Ovary (tissue), 10 donors: ENCODE measurements at places on chromosomes 12 and 14. TPM values are rescaled to one million over a fixed set of nuclear protein-coding genes. Genes with fewer than 3 reads are reported as not detected.

DNA sequence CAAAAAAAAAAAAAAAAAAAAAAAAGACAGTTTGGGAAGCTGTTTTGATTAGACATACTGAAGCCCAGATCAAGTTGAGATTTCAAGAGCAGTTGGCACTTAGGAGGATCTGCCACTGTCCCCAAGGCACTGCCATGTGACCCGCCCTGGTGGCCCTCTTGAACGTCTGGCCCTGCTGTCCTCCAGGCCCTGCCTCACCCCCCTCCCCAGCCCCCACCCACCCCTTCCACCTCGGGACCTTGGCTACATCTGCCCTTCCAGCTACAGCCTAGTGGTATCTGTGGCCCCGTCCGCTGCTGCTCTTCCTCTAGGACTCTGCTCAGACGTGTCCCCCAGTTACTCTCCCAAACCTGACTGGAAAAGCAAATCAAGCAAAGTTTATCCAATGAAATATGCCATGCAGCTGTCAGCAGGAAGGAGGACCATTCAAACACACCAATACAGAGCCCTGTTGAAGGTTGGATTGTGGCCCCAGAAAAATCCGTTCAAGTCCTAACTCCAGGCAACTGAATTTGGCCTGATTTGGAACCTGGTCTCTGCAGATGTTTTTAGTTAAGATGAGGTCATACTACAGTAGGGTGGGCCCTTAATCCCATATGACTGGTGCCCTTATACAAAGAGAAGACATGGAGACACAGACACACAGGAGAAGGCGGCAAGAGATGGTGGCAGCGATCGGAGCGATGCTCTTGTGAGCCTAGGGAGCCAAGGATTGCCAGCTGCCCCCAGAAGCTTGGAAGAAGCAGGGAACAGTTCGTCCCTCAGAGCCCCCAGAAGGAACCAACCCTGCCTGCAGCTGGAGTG is 17.7 kb downstream of the SLC25A29 start:
- DNase-seq: no peak
- H3K4me1 ChIP-seq: peaks cover 4% of the 10 kb centered on the region
- H3K27me3 ChIP-seq: no peaks in the 10 kb centered on the region
- no peak overlapping the region for H3K27ac ChIP-seq
- no peaks in the 10 kb centered on the region for H3K36me3 ChIP-seq

- no peaks in the 10 kb centered on the region for H3K4me1 ChIP-seq
- no peaks in the 10 kb centered on the region for H3K36me3 ChIP-seq
Measured at GRCh38 chr14:34171431-34172172, 220.7 kb upstream of the EGLN3 start.

- H3K4me1 ChIP-seq: no peaks in the 10 kb centered on the region
- H3K36me3 ChIP-seq: no peaks in the 10 kb centered on the region
Measured at GRCh38 chr14:65833267-65833880, 420.8 kb downstream of the FUT8 start.

GRCh38 chr12:121033625-121034349 is 5.3 kb downstream of the OASL start:
- DNase-seq: no peak
- H3K4me1 ChIP-seq: peaks cover 3% of the 10 kb centered on the region
- H3K4me3 ChIP-seq: no peak overlapping the region
- no peaks in the 10 kb centered on the region for H3K27me3 ChIP-seq
- no peak overlapping the region for H3K27ac ChIP-seq
- H3K36me3 ChIP-seq: no peaks in the 10 kb centered on the region

DNA sequence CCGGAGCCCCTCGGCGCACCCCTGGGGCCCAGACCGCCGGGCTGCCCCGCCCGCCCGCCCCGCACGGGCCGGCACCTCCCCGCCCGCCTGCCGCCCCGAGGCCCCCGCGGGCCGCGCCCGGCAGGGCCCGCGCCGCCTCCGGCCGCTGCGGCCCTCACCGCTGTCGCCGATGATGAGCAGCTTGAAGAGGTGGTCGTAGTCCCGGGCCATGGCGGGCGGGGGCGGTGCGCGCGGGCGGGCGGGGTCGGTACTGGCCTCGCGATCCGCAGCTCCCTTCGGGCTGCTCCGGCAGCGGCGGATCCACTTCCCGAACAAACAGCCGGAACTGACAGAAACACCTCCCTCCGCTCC is at the start of gene RAB35:
TSS of gene RAB35 (minus strand) at position 313 of the 351 bp plus-strand sequence. CDS start at position 210, 103 bp downstream.
- no peaks in the 10 kb centered on the region for H3K36me3 ChIP-seq
- DNase-seq: no peak
- H3K4me3 ChIP-seq: peak within 1 kb of the TSS; percentile 68
- peak within 1 kb of the TSS; percentile 86 for H3K27ac ChIP-seq
- H3K4me1 ChIP-seq: peaks cover 16% of the 10 kb centered on the region
- no peaks in the 10 kb centered on the region for H3K27me3 ChIP-seq

GRCh38 chr12:120833849-120834248 is 70.3 kb downstream of the SPPL3 start:
- no peak overlapping the region for H3K4me3 ChIP-seq
- H3K27me3 ChIP-seq: no peaks in the 10 kb centered on the region
- H3K4me1 ChIP-seq: peaks cover 4% of the 10 kb centered on the region
- H3K36me3 ChIP-seq: no peaks in the 10 kb centered on the region
- DNase-seq: no peak
- H3K27ac ChIP-seq: no peak overlapping the region

DNA sequence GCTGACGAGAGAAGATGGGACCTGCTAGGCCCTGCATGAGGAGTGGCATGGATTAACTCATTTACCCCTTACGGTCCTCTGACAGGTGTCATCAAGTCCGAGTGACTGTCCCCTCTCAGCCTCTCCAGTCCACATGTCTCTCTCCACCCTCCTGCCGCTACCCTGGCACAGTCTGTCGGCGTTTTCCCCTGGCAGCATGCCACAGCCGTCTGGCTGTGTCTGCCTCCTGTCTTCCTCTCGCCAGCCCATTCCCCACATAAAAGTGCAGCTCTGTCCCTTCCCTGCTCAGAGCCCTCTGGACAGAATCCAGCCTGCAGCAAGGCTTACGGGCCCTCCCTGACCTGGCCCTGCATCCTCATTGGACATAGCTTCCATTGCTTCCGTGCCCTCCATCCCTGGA is 45.6 kb downstream of the UBE3B start:
- no peaks in the 10 kb centered on the region for H3K36me3 ChIP-seq
- no peaks in the 10 kb centered on the region for H3K4me1 ChIP-seq
- DNase-seq: no peak
- no peak overlapping the region for H3K4me3 ChIP-seq
- no peak overlapping the region for H3K27ac ChIP-seq

DNA sequence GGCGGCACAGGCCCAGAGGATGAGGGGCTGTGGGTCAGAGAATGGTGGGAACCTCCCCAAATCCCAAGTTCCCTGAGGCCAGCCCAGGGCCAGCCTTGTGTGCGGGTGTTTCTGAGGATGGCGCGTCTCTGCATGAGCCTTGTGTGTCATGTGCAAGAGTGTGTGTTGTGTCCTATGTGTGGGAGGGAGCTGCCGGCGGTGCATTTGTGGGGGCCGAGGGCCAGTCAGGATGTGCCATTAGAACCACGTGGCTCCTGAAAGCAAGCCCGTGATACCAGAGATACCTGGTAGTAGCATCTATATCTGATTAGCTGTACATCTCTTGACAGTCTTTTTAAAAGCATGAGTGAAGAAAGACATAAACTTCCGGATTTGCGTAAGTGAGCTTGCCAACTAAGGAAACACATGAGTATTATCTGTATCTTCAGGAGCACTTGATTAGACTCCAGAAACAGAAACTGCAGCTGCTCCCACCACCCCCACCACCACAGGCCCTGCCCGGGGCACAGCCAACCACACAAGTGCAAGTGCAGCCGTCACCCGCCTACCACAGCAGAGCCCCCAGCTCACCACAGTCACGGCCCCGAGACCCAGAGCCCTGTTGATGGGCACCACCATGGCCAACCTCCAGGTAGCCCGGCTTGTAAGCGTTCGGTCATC is 19.2 kb downstream of the DDX51 start:
- H3K27me3 ChIP-seq: no peaks in the 10 kb centered on the region
- H3K4me1 ChIP-seq: no peaks in the 10 kb centered on the region
- no peak overlapping the region for H3K27ac ChIP-seq
- H3K4me3 ChIP-seq: no peak overlapping the region

DNA sequence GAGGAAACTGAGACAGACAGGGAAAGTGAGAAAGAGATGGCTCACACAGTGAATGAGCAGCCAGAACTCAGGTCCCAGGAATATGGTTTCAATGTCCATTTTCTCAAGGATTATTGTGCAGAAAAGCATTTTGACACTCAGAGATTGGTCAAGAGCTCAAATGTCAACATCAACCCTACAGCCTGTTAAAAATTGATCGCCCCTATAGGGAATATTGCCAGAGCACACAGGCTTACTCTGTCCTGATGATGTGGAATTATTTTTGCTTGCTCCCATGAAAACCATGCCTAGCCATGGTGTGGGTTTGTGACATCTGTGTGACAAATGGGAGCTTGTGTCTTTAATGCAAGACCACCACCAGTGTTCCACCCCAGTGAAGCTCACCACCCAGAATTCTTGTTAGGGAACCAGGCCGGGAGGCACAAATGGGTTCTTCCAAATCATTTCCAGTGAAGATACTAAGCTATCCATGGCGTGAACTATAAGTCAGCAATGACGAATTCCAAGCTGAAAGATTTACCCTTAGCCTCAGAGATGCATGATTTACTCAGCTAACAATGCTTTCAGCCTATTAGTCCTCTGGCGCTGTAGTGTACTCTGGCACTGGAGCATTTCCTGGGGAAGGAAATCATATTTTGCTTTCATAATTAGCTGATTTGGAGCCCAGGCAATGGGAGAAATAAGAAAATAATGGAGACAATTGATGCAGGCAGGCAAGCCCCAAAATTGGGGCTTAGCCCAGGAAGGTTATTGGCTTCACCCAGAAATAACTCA is 1188.2 kb upstream of the TMEM132C start:
- no peaks in the 10 kb centered on the region for H3K27me3 ChIP-seq
- H3K4me1 ChIP-seq: no peaks in the 10 kb centered on the region
- no peak for DNase-seq
- H3K27ac ChIP-seq: no peak overlapping the region
- H3K4me3 ChIP-seq: no peak overlapping the region

- peak; percentile 71 for DNase-seq
- no peak overlapping the region for H3K27ac ChIP-seq
- H3K4me3 ChIP-seq: no peak overlapping the region
- H3K27me3 ChIP-seq: no peaks in the 10 kb centered on the region
- H3K4me1 ChIP-seq: peaks cover 24% of the 10 kb centered on the region
- H3K36me3 ChIP-seq: no peaks in the 10 kb centered on the region
Measured at GRCh38 chr12:121530600-121531355, 50.0 kb downstream of the KDM2B start.

DNA sequence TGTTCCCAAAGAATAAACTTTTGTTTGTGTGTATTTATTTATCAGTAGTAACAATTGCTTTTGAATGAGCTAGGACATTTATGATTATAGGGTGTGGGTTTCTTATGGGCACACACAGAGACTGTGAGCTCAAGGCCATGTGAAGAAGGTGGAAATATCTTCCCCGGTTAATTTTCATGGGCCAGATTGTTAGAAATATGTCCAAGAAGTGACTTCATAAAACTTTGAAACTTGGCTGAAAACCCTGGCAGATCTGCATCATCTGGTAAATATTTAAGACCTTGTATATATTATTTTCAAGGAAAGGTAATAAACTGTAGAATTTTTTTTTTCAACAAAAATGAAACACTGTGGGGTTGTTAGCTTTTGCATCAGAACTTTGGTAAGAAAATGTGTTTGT is 53.5 kb upstream of the RNU6-8 start:
- no peaks in the 10 kb centered on the region for H3K27me3 ChIP-seq
- H3K36me3 ChIP-seq: no peaks in the 10 kb centered on the region
- no peak for DNase-seq
- no peaks in the 10 kb centered on the region for H3K4me1 ChIP-seq
- no peak overlapping the region for H3K27ac ChIP-seq

The XRCC3 gene
- polyA plus RNA-seq: 4.5 TPM

The IFI27 gene
- 119 TPM for polyA plus RNA-seq

The DDHD1 gene
- 4.6 TPM for polyA plus RNA-seq

The CLEC2D gene
- 2.4 TPM for polyA plus RNA-seq

The CCDC184 gene
- polyA plus RNA-seq: 6.9 TPM
